Thoracic aorta (tissue), 2 donors: ENCODE measurements at places on chromosomes 7 and 10.

DNA sequence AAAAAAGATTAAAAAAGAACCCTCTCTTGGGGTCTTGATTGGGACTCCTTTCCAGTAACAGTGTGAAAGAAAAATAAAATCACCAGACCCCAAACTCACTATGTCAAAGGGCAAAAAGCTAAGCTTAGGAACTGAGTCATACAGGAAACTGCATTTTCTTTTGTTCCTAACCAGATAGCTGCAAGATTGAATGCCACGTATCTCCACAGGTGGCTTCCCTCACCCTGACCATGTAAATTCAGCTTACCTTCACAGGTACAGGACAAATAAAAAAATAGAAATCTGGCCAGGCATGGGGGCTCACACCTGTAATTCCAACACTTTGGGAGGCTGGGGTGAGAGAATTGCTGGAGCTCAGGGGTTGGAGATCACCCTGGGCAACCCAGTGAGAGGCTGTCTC is 32.5 kb upstream of the EIF4H start:
- no peaks in the 10 kb centered on the region for H3K36me3 ChIP-seq
- H3K27me3 ChIP-seq, result no peaks in the 10 kb centered on the region
- no peak overlapping the region for H3K27ac ChIP-seq
- DNase-seq, result no peak

DNA sequence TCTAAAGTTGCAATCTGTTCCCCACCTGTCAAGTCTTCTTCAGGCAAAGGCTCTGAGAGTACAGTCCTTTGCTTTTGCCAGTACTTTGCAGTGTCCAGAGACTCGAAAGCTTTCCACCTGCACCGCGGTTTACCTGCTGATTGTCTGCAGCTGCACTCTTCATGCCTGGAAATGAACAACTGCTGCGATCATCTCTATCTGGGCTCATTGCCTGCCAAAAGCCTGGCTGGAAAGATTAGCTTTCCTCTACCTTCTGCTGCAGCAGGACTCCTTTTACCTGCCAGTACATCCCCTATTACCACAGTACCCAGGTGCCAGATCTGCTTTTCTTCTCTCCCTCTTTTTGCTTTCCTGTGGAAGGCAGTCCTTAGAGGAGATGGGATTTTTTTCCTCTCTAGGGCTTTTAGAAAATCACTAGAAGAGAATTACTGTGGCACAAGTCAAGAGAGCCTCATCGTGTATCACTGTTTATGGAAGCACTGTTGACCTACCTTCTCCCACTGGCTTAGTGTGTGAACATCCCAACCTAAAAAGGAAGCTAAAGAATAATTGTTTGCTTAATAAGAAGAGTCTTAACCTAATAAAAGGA is 2.2 kb downstream of the STRIP2 start:
- H3K27ac ChIP-seq, result no peak overlapping the region
- H3K4me3 ChIP-seq, result no peak overlapping the region
- H3K4me1 ChIP-seq, result peaks cover 13% of the 10 kb centered on the region
- H3K27me3 ChIP-seq, result no peaks in the 10 kb centered on the region
- no peaks in the 10 kb centered on the region for H3K36me3 ChIP-seq

GRCh38 chr7:98294798-98295382 is 13.4 kb downstream of the BRI3 start:
- DNase-seq, result no peak
- no peaks in the 10 kb centered on the region for H3K4me1 ChIP-seq
- H3K27ac ChIP-seq, result no peak overlapping the region
- peaks cover 30% of the 10 kb centered on the region for H3K36me3 ChIP-seq
- H3K4me3 ChIP-seq, result no peak overlapping the region
- H3K27me3 ChIP-seq, result no peaks in the 10 kb centered on the region

- no peak overlapping the region for H3K4me3 ChIP-seq
- H3K4me1 ChIP-seq, result peaks cover 4% of the 10 kb centered on the region
- no peaks in the 10 kb centered on the region for H3K27me3 ChIP-seq
- no peaks in the 10 kb centered on the region for H3K36me3 ChIP-seq
- DNase-seq, result no peak
These were observed 48.6 kb downstream of the GTF2IRD1 start for GRCh38 chr7:74502216-74502891.

GRCh38 chr10:129396021-129396722 is 70.9 kb upstream of the MGMT start:
- H3K4me1 ChIP-seq, result no peaks in the 10 kb centered on the region
- no peaks in the 10 kb centered on the region for H3K27me3 ChIP-seq
- no peak overlapping the region for H3K27ac ChIP-seq
- no peaks in the 10 kb centered on the region for H3K36me3 ChIP-seq
- DNase-seq, result no peak
- H3K4me3 ChIP-seq, result no peak overlapping the region

DNA sequence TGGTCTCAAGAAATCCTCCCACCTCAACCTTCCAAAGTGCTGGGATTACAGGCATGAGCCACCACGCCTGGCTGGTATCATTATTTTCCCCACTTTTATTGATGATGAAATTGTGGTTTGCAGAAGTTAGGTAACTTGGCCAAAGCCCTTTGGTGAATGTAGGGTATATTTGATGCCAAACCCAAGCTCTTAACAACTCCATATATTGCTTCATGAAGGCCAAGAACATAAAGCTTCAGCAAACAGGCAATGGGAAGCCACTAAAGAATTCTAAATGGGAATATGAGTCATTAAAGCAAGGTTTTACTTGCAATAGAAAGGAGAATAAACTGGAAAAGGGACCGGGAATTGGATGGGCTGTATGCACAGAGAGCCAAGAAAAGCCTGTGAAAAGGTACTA is 142.7 kb downstream of the KMT2E start:
- no peaks in the 10 kb centered on the region for H3K36me3 ChIP-seq
- no peak for DNase-seq
- no peak overlapping the region for H3K4me3 ChIP-seq
- H3K27ac ChIP-seq, result no peak overlapping the region
- no peaks in the 10 kb centered on the region for H3K4me1 ChIP-seq
